T1000 (cell line): ENCODE measurements at places on chromosomes 16 and 17.

- no peak for DNase-seq
Observed at GRCh38 chr17:79930877-79931816, 91.9 kb upstream of the CBX4 start.

- no peak for DNase-seq
Observed at GRCh38 chr17:60284709-60285108, 107.2 kb downstream of the USP32 start.

DNA sequence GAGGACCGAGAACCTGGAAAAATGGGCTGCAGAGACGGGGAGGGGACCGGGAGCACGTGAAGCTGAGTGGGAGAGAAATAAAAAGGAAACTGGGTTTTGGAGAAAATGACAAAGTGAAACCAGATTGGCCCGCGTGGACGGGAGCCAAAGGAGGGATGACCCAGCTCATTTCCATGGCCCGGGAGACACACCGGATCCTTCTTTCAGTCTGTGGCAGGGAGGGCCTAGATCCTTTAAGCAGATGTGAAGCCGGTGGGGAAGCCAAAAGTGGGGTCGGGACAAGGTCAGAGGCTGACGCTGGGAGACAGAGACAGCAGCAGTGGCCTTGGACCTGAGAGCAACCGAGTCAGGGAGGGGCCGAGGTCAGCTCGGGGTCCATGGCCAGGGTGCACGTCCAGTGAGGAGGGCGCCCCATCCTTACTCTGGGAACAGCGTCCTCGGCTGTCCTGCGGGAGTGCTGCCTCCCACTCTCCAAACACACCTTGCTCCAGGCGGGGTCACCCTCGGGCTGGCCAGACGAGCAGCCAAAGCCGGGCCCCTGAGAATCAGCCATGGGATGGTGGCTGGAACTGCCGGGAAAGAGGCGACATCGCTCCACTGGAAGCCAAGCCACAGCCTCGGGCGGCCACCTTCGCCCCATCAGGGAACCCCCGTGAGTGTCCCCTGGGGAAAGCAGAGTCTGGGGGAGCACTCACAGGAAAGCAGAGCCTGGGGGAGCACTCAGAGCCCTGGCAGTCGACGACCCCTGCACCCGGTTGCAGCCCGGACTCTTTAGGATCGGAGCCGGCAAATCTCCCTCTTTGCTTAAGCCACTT lies 17.3 kb downstream of the CA5A start:
- no peak for DNase-seq

- DNase-seq: no peak
Observed at GRCh38 chr17:21549107-21549687, 143.1 kb upstream of the KCNJ18 start.

DNA sequence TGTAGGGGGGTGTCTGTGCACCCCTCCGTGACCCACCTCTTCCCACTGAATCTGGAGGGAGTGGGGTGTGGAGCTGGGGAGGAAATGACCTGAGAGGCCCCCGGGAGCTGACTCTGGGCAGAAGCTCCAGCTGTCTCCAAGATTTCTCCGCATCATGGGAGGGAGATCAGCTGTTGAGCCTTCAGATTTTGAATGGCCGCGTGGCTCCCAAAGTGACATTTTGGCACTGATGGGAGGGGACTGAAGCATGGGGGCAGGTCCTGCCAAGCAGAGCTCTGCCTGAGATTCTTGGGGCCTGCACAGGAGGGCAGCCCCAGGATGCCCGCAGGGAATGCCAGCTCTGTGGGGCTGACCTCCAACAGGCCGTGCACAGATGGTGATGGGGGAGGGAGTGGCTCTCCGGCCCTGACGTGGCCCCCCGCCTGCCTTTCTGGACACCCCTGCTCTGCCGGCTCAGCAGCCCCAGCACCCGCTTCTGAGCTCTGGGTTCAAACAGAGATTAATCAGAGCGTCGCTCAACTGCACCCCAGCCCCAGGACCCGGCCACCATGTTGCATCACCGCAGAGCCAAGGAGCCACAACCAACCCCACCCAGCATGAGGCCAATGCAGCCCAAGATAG lies 25.3 kb upstream of the UBE2I start:
- DNase-seq: no peak

DNA sequence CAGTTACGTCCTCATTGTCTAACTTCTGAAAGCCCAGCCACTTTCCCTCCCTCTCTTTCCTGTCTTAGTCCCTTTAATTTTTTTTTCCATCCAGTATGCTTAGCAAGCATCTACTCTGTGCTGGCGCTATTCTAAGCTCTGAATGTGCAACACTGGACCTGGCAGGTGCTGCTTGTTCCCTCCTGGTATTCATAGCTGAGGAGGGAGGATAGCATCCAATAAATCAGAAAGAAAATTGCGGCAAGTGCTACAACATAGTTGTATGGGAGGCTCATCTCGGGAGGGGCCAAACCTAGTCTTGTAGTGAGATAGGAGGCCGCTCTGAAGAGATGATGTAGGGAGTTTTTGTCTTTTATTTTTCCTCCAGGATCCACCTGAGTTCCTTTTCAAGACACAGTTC lies 457.3 kb upstream of the HSBP1 start:
- DNase-seq: no peak

- no peak for DNase-seq
Observed at GRCh38 chr17:55421179-55421934, at the start of gene MMD. Gene MMD, minus strand, starts transcription at chr17:55421835. Its CDS starts 140 bp downstream, at chr17:55421695.

DNA sequence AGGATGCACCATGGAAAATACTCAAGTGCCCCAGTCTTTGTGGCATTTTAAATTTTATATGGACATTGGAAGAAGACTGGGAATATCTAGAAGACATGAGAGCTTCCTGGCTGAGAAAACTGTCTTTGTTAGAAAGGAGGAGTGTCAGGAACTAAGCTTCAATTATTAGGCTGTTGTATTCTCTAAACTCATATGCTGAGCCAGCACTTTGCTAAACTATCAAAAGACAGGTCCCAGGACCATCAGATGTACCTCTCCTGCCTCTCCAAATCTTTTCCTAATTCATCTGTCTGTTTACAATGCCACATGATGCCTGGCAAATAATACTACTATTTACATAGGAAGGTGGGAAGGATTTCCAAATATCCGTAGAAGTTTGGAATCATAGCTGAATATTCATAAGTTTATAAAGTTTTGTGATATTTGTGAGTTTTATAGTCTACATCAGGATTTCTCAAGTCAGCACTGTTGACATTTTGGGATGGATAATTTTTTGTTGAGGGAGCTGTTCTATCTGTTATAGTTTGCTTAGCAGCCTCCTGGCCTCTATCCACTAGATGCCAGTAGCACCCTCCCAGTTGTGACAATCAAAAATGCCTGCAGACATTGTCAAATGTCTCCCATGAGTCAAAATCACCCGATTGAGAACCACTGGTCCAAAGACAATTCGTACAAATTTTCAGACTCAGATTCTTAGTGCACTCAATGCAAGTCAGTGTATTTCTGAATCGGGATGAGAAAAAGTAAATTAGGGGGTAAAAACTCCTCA lies 61.2 kb upstream of the NETO2 start:
- no peak for DNase-seq
